ENCODE measurements at places on chromosomes 13 and 19. TPM values are rescaled to one million over a fixed set of nuclear protein-coding genes. Genes with fewer than 3 reads are reported as not detected.

DNA sequence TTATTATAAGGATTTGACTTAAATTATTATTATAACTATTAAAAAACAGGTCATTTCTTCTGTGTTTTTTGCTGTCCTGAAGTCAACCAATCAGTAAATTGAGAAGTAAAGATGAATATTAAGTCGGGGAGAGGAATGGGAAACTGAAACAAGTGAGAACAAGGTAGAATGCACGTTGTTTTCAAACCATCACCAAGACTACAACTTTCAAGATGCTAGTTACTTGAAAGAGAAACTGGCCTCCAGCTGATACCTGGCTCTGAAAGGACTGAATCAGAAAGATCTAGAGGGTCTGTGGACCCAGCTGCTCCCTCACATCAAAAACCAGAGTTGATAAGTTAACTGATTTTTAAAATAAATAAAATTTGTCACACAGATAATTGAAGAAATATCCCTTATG is 1301.5 kb upstream of the ATXN8OS start:
- DNase-seq, result no peak

GRCh38 chr19:3375221-3376090 is 9.1 kb downstream of the NFIC start:
- peak; percentile 86 for DNase-seq

Gene OR4F17
- total RNA-seq, result not detected

Gene IL12RB1
- total RNA-seq, result 1.2 TPM

DNA sequence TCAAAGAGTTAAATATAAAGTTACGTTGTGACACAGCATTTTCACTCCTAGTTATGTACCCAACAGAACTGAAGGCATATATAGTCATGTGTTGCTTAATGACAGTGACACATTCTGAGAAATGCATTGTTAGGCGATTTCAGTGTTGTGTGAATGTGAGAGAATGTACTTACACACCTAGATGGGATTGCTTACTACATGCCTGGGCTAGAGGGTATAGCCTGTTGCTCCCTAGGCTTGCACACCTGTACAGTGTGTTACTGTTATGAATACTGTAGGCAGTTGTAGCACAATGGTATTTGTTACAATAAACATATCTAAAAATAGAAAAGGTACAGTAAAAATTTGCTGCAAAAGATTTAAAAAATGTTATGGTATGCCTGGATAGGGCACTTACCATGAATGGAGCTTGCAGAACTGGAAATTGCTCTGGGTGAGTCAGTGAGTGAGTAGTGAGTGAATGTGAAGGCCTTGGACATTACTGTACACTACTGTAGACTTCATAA is 89.2 kb downstream of the DHRS12 start:
- DNase-seq, result no peak

DNA sequence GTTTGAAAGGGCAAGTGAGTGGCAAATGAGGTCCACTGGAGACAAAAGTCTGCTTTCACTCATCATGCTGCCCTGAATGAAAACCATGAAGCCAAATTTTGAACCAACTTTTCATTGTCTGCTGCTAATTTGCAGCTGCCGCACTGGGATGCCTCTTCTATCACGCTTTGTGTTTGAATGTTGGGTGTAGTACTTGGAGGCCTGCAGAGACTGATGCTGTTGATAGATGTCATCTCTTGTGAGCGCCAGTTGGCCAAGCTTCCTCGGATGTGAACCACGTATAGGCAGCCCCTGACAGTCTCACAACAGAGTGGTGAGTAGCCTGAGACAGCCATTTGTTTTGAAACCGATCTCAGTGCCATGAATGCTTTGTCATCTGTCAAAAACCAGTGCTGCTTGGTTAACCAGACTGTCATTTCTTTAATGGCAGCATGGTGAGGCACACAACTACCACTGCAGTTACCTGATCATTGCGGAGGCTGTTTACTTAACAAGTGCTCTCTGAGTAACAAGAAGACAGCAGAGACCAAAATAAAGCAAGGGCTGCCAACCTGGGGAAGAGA is 31.2 kb upstream of the SLC10A2 start:
- no peak for DNase-seq

- no peak for DNase-seq
These were observed 59.8 kb downstream of the URI1 start for GRCh38 chr19:30001791-30002190.

DNA sequence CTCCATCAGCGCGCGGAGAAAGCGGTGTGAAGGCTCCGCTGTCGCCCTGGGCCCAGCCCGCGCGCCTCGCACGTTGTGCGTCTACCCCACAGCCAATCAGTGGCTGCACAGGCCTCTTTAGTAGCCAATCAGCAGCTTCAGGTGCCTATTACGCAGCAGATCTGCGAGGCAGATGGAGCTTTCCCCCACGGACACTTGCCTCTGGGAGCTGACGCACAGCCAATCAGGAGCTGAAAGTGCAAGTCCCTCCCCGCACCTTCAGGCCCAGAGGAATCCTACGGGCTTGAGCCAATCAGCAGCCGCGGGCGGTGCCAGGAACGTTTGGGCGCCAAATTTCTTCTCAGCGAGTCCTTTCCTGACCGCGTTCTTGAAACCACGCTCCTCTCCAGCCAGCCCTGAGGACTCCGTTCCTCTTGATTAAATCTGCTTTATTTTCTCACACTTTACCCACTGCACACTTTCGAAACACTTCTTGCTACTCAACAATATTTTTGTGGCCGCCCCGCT is 39.9 kb downstream of the SIGLEC7 start:
- DNase-seq, result no peak

Gene POU2F2
- total RNA-seq, result 0.59 TPM

- no peak for DNase-seq
These were observed 134.0 kb downstream of the USP12 start for GRCh38 chr13:27037571-27037970.

Gene PRSS57
- not detected for total RNA-seq

Gene MEIS3
- total RNA-seq, result 19.8 TPM

DNA sequence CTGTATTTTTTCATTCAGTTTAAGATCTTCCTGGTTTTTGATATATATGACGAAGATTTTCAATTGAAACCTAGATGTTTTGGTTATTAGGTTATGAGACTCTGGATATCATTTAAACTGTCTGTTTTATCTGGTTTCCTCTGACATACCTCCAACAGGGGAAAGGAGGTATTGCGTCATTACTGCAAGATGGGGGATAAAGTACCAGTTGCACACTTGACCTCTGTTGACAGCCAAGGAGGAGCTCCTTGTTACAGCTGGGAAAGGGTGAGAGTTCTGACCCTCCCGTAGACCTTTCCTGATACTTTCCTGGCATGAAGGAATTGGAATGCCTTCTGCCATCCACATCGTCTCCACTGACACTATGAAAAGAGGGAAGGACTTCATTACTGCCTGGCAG is 82.0 kb upstream of the SHISA2 start:
- DNase-seq, result no peak

DNA sequence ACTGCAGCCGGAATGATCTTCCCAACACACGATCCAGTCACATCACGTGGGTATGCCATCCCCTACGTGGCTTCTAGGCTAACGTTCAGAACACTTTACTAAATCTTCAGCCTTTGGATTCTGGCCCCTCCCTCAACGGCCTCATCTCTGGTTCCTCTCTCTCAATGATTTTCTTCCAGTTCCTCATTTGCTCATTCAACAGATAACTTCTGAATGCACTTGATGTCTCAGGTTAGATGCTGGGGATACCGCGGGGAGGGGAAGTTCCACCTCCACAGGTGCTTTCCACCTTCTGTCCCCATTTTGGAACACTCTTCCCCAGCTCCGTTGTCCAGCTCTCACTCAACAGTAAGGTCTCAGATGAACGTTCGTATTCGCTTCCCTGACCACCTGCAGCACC is 66.1 kb downstream of the ATP7B start:
- DNase-seq, result no peak

Gene RAB8A
- total RNA-seq, result 31.4 TPM

Gene KLF16
- 6.6 TPM for total RNA-seq

DNA sequence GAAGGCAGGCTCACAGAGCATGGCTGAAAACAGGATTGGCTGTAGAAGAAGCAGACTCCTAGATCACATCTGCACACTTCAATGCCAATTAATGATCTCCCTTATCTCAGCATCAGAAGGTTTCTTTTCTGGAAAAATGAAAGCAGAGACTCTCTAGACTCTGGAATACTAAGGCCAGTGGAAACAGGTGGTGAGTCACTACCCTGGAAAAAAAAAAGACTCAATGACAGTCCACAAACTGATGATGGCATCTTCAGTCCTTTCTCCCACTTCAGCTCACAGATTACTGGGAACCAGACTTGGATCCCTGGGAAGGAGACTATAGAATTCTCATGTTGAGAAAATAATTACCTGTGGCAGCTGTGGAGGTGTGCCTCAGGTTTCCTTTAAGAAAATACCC is 47.5 kb upstream of the MBNL2 start:
- DNase-seq, result no peak

GRCh38 chr13:70363991-70364390 is 255.7 kb upstream of the KLHL1 start:
- no peak for DNase-seq

Gene PSG2
- not detected for total RNA-seq

GRCh38 chr19:2195914-2196313 is 32.2 kb downstream of the DOT1L start:
- DNase-seq, result no peak

- DNase-seq, result no peak
These were observed 15.2 kb downstream of the KCNC3 start for GRCh38 chr19:50313812-50314536.

- no peak for DNase-seq
These were observed 13.8 kb upstream of the ZNF724 start for GRCh38 chr19:23263870-23264590.

DNA sequence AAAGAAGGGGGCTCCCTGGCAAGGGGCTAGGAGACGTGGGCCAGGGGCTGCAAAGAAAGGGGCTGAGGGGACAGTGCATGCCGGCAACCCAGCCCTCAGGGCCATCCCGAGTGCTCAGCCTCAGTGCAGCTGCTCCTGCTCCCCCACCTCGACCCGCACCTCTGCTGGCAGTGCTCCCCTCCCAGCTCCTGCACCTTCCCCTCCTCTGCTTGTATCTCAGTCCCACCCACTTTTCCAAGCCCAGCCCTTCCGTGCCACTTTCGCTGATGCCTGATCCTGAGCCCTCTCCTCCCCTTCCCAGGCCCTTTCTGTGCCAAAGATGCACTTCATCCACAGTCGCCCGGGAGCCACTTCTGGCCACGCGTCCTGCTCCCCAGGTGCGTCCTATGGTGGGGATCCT is 69.9 kb upstream of the KCTD15 start:
- no peak for DNase-seq

GRCh38 chr19:23160766-23161165 is 43.9 kb downstream of the ZNF730 start:
- DNase-seq, result no peak

GRCh38 chr19:19461306-19461670 is 54.1 kb downstream of the TSSK6 start:
- no peak for DNase-seq

DNA sequence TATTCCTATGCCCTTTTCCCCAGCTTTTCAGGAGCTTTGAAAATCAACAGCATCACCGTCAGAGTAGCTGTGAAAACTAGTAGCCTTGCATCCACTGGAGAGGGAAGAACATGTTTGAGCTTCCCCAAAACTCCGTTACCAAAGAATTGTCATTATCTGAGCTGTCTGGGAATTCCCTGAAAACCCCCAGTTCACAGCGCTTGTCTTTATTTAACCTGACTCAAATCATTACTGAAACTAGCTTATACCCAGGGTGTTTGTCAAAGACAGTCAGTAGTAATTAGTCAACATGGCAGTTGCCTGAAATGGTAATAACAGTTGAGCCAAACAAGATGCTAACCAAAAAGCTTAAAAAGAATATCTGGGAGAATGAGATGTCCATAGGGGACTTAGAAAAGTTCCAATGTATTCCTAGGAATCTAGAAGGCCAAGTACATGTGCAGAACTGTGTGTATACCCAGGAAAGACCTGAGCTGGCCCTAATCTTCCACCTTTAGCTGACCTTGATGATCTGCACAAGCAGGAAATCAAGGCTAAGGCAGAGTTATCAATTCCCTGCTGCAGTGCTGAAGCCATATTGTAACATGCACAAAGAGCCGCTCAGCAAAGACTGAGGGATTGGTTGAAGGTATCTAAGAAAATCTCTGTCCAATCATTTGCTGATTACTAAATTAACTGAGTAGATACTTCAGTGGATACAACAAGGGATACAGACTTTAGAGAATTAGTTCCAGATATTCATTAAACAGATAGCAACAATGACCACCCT is 130.8 kb downstream of the KL start:
- DNase-seq, result no peak

- DNase-seq, result no peak
These were observed 15.8 kb upstream of the MICU2 start for GRCh38 chr13:21619633-21620220.

- no peak for DNase-seq
These were observed 89.7 kb upstream of the SIAH3 start for GRCh38 chr13:45941261-45941660.

Gene NLRP9
- total RNA-seq, result not detected

GRCh38 chr19:8630796-8631424 is 477 bp downstream of the NFILZ start:
- DNase-seq, result no peak

DNA sequence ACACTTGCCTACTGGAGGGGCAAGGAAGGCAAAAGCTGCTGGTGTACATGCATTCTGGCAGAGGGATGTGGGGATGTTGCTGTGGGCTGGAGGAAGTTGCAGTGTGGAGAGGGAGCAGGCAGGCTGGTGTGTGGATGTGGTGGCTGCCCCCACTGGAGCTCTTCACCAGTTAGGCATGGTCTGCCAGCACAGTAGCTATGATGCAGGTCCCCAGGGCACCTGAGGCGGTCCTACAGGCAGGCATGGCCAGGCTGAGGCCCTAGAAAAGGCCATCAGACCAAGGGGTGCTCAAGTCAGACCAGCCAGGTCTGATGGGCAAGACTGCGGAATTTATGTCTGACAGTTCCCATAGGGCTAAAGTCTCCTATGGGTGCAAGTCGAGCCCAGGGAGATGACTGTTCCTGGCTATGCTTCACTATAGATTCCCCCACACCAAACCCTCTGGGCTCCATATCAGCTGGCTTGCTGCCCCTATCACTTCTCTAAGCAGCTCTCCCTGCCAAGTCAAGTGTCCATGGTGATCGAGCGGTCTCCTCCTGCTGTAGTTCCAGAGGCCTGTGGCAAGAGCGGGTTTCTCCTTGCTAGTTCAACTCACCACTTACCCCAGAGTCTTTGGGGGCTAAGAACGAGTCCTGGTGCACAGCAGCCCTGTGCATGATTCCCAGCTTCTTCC is 473.1 kb downstream of the TDRD3 start:
- DNase-seq, result no peak

Gene CGB5
- total RNA-seq, result not detected

DNA sequence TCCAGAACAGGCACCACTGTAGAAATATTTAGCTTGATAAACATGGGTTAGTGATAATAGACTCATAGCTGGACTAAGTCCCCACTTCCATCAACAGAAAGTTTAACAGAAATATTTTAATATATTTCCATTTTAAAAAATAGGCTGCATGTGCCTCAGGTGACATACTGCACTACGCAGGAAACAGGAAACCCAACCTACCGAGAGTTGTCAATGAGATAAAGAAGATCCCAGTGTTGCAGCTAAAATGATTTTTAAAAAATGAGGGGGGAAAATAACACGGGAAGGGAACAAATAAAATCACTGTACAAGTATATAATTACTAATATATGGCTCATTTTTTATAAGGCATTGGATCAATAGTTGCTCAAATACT is 154.8 kb downstream of the TBC1D4 start:
- DNase-seq, result no peak

Gene SUPT5H
- 94.4 TPM for total RNA-seq

GRCh38 chr13:38755793-38756192 is 68.9 kb downstream of the FREM2 start:
- no peak for DNase-seq

Gene LRRC4B
- 3.6 TPM for total RNA-seq

Data from tibial nerve (tissue), 4 donors.